ENCODE measurements at places on chromosomes 6 and 20.

DNA sequence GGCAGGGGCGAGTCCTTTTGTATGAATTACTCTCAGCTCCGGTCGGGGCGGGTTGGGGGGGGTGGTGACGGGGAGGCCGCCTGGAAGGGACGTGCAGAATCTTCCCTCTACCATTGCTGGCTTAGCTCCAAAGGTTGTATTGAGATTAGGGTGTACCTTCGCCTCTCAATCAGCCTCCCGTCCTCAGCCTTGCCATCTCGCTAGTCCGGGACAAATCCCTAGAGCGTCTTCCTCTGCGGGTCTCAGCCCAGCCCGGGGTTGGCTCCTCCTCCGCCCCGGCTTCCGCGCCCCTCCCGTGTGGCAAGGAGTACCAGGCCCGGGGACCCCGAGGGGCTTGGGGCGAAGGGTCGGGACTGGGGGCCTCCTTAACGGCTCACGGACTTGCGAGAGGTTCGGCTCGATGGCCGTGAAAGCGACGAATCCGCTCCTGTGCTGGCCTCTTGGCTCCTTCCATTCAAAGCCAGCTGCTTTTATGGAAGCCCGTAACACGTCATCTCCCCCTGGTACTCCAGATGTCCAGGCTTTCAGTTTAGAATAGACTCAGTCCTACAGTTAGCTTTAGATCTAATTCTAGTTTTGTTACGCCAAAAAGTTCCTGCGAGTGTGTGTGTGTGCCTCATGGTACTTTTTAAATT, 636 bp upstream of the EEF1A1 start:
- DNase-seq, result no peak

DNA sequence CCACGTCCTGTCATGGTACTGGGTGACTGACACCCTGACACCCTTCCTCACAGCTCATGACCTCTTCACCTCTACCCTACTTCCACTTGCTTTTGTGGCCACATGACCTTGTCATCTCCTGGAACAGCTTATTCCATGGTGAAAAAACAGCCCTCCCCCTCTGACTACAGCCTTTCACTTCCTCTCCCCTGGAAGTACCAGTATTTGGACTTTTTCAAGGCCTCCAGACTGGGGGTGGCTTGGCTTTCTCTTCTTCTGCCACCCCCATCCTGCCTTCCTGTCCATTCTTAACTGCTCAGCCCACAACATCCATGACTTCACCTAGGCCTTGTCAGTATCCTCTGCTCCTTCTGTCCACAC, 168.4 kb downstream of the CARMIL1 start:
- DNase-seq, result no peak

- no peak for DNase-seq
Measured at GRCh38 chr6:132161283-132161682, 210.1 kb upstream of the CCN2 start.

DNA sequence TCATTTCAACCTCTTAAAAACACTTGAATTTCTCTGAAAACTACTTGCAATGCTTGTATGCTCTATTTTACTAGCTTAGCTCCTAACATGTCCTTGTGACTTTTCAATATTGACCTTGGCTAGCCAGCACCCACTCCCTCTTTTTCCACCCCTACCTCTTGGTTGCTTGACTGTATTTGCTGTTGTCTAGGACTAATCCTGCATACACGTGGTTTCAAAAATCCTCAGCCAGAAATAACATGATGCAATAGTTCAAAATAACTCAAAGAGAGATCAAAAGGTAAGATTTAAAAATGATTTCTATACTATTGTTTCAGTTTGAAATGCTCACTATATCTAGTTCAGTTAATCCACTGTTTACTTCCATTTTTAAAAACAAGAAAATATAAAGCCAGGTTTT, 102.3 kb upstream of the TBX18 start:
- DNase-seq, result no peak

GRCh38 chr20:49237531-49237930, 18.3 kb downstream of the DDX27 start:
- no peak for DNase-seq

GRCh38 chr6:75546381-75546780, 52.8 kb upstream of the FILIP1 start:
- no peak for DNase-seq

DNA sequence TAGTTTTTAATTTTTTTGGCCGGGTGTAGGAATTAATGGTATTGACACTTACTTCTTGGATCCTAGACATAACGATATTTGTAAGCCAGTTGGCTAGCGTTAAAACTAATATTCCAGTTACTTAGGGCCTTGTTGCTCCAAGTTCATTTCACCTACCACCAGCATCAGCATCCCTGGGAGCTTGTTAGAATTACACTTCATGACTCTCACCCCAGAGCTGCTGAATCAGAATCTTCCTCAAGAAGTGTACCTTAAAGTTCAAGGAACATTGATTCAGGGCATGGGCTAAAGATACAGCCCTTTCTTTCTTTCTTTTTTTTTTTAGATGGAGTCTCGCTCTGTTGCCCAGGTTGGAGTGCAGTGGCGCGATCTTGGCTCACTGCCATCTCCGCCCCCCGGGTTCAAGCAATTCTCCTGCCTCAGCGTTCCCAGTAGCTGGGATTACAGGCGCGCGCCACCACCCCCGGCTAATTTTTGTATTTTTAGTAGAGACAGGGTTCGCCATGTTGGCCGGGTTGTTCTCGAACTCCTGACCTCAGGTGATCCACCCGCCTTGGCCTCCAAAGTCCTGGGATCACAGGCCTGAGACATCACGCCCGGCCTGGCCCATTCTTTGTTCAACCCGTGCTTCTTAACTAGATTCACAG, 1.1 kb downstream of the SLX4IP start:
- DNase-seq, result no peak

- DNase-seq, result no peak
Measured at GRCh38 chr6:104472021-104472901, 387.5 kb downstream of the HACE1 start.

DNA sequence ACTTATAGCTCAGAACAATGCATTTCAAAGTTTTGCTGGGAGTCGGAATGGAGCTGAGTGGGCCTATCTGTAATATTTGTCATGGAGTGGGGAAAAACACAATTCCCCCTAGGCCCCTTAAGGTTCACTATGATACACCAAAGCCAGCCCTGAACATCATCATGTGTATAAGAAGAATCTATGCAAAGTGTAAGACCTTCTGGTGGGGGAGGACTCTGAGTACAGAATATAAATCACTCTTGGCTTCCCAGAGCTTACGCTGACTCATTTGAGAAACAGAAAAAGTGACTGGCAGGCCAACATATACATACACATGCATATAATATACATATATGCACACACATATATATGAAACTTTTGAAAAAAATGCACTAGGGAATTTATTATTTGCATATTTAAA, 54.1 kb upstream of the UBR2 start:
- DNase-seq, result peak; percentile 19

- no peak for DNase-seq
Measured at GRCh38 chr20:32010666-32011065, 428 bp downstream of the CCM2L start.

GRCh38 chr20:33110147-33110825, 30.8 kb downstream of the BPIFB4 start:
- DNase-seq, result no peak

DNA sequence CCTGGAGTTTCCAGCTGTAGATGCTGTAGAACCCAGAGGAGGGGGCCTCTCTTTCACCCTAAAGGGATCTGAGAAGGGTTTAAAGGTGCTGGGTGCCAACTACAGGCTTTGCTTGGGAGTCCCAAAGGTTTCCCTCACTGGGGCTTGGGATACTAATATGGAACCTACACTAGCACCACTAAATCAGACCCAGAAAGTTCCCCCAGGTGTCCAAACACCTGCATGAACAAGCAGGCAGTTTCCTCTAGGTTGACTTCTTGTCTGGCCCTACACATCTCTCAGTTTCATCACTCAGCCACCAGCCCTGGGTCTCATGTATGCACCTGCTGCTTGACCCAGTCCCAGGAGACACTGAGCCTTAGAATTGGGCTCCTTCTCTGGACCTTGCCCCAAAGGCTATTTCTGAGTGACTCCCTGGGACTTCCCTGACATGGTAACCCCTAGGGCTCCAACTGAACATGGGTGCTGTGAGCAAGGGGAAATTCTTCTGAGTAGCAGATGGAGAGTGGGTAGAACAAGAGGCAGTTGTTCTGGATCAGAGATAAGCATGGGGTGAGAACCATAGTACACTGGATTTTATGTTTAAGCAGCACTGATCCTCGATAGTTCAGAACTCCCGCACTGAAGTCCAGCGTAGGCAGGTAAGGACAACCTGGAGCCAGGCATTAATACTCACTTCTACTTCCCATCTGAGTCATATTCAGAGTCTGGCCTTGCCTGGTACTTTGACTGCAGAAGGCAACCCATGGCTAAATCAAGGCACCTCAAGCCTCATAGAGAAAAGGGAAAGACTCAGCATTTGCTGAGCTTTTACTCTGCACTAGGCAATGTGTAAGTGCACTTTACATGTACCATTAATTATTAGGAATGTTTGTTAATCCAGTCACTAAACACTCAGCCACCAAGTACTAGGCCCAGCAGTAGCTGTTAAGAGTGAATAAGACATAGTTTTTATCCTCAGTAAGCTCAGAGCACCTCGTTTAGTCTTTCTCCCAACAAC, 16.8 kb downstream of the BCL2L1 start:
- no peak for DNase-seq

DNA sequence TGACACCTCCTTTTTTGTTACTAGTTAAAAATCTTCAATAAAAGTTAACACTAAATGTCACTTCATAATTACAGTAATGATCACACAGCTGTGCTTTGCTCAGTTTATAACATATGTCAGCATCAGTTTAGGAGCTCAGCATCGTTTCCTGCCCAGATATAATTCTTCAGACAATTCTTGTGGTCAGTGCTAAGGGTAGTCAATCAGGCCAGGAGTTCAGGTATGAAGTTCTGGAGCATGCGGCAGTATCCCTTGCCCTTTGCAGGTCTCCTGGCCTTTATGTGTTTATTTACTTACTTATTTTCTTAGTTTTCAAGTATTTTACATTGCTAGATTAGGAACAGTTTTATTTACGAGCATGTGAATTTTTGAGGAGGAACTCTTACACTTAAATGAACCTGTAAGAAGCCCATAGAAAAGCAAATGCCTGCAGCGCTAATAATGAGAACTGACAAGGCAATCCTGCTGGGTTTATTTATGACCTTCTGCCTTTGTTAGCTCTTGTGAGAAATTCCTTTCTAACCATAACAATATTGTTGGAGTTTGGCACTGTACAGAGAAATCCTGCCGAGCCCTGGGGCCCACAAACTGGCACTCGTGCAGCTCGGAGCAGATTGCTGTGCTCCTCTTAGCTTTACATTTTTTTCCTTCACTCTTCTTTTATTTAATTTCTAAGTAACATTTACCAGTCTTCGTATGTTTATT, 252.8 kb downstream of the TMEM242 start:
- DNase-seq, result no peak

DNA sequence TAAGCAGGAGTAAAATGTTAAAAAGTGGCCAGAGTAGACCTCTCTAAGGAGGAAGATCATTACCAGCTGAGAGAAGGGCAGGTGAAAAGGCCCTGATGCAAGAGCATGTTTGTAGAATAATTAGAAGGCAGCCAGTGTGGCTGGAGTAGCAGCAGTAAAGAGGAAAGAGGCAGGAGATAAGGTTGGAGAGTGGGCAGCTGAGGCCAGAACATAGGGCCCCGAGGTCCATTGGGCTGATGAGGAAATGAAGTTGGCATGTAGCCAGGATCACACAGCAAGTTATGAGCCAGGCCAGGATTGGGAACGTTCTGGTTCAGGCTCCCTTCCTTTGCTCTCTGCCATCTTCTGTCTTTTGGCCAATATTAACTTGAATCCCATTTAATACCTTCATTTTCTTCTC, 51.6 kb downstream of the RALY start:
- no peak for DNase-seq

DNA sequence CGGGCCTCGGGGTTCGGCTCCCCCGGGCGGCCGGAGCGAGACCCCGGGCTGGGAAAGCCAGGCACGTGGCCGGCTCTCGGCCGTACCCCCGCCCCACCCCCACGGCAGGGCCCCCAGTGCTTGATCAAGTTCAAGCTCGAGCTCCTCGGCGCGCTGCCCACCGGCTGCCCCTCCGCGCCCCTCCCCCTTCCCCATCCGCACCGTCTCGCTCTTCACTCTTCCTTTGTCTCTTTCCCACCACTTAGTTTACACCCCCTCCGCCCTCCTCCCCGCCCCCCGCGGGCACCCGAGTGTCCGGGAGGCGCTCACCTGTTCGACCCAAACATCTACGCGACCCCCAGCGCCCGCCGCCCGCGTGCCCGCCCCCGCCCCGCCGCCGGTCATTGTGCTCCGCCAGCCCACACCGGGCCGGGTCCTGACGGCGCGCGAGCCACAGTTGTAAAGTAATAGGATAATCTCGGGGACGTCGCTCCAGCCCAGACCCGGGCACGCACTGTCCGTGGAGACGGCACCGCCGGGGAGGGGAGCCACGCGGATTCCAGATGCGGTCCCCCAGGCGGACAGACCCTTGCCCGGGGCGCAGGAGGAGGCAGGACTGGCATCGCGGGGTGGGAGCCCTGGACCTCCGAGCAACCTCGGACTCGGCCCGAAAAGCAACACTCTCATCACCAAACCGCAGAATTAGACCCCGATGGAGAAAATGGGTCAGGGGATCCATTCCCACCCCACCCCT, 100.7 kb downstream of the NOL4L start:
- peak; percentile 20 for DNase-seq

DNA sequence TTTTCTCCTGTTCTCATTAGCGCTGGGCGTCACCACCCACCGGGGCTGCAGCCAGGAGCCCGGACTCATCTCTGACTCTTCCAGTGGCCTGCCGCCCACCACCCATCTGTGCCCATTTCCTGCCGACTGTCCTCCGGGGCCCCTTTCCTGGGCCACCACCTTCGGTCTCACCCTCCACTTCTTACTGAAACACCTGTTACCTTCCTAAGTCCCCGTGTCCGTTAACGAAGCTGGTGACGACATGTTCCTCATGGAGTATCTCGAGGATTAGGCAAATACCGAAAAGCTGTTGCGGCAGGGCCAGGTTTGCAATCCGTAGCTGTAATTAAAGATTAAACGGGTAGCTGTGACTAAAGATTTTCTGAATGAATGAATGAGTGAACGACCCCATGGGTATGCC, 80.2 kb downstream of the SRC start:
- DNase-seq, result no peak

DNA sequence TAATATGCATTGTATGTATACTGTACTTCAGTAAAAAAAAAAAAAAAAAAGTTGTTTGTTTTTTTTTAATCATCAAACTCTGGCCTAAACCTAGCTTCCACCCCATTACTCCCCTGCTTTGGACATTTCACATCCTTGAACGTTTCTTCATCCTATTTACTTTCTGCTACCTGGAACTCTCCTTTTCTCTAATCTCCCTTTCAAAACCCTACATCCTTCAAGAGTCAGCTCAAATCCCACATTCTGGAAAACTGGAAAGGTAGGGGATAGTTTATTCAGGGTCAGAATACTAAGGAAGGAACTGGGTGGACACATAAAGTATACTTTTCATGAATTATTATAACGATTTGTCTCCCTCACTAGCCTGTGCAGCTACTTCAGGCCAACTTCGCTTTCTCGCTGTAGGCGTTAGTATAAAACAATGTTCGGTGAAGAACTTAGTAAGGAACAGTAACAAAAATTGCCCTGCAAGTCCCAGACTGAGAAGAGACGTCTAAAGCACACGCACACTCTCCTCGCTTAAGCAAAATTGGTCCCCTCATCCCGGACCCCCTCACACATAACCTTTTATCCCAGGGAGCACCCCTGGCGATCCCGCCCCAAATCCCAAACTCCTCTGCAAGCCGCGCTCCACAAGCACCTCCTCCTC, 775 bp downstream of the PIGU start:
- DNase-seq, result no peak
